ENCODE measurements at places on chromosomes 7 and 10.

GRCh38 chr10:113178771-113179170 is 228.7 kb downstream of the TCF7L2 start:
- DNase-seq = no peak

- no peak for DNase-seq
Observed at GRCh38 chr10:86163522-86164173, 202.9 kb downstream of the GRID1 start.

- DNase-seq = no peak
Observed at GRCh38 chr7:43071604-43072003, 40.8 kb upstream of the HECW1 start.

DNA sequence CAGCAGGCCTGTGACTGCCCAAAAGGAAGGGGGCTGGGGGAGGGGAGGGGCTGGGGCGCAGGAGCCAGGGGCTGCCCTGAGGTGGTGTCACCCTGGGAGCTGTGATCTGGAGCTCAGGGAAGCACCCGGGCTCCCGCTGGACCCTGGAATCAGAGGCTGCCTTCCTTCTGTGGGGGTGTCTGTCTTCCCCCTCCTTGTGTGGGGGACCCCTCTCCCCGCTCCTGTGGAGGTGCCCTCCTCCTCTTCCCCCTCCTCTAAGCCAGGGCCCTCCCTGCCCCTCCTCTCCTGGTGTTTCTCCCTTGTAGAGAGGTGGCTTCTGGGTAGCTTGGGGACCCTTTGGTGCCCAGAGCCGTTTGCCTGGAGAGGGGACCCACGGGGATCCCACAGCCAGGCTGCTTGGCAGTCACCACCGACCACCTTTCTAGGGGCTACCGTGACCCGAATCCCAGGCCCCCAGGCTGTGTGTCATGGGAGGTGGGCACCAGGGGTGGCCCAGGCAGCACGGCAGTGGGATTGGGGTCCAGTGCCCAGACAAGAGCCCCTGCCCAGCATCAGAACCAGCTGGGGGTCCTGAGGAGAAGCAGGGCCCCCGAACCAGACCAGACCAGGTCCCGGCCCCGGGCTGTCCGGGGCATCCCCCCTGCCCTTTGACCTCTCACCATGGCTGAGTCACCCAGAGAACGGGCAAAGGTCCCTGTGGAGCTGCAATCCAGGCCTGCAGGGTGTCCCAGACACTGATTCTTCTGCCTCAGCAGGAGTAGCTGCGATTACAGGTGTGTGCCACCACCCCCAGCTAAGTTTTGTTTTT is 741 bp downstream of the PRAP1 start:
- no peak for DNase-seq

DNA sequence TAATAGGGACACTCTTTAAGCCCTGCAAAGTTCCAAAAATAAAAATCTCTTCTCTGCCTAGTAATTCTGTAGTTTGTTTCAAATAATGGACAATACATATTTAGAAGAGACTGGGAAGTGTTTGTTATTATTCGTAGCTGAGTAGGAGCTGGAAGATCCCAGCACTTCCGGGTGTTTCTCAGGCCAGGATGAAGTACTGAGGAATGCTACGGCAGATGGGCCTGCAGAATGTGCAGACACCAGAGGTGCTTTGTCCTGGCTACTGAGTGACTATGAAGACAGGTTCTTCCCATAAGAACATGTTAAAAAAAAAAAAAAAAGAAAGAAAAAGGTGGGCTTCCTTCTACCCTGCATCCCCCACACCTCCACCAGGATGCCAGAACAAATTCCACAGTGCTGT is 36.1 kb downstream of the ETV1 start:
- no peak for DNase-seq

All from GOT3 (cell line).